ENCODE measurements at places on chromosomes 1 and 21. TPM values are rescaled to one million over a fixed set of nuclear protein-coding genes. Genes with fewer than 3 reads are reported as not detected.

DNA sequence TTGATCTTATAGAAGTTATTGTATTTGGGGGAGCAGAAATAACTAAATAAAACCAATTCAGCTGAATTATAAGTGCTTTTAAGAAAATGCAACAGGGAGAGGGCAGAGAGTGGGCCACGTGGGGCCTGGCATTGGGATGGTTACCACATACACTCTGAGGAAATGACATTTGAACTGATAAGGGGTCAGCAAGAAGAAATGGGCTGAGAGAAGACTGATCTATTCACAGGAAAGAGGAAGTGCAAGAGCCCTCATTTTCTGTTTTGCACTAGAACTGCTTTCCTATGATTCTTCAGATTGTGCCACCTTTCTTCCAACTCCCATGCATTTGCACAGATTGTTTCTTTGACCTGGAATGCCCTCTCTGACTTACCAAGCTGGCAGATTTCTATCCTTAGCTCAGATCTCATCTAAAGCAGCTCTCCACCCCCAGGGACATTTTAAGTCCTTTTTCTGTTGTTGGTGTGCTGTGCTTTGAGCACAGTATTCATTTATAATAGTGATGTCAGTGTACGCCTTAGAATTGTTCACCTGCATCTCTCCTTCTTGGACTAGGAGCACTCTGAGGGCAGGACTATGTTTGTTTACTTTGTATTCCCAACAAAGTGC lies 115.9 kb downstream of the FGGY start:
- no peak for DNase-seq
- no peak overlapping the region for H3K27ac ChIP-seq
- no peak overlapping the region for H3K4me3 ChIP-seq

- H3K36me3 ChIP-seq, result no peaks in the 10 kb centered on the region
- H3K4me1 ChIP-seq, result peaks cover 9% of the 10 kb centered on the region
- H3K27ac ChIP-seq, result no peak overlapping the region
- H3K4me3 ChIP-seq, result no peak overlapping the region
These were observed 19.9 kb upstream of the UBE2U start for GRCh38 chr1:64183395-64184002.

DNA sequence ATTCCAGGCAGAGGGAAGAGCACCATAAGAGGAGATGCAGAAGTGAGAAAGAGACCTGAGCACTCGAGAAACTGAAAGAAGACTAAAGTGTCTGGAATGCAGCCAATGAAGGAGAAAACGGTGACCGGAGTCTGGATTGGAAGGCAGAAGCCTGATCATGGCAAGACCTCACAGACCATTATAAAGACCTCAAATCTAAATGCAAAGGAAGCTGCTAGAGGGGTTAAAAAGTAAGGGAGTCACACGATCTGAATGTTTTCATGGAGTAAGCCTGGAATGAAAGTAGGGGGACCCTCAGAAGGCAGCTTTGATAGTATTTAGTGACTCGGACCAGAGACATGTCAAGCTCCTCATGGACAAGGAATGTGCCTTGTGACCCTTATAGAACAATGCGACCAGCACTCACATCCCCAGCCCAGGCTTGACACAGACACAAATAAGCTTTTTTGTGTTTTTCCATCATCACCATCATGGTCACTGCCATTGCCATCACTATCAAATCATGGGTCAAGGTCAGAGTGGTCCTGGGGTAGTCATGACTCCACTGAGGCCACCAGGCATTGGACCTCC lies 183.6 kb downstream of the SEC16B start:
- H3K4me3 ChIP-seq, result no peak overlapping the region
- H3K4me1 ChIP-seq, result no peaks in the 10 kb centered on the region
- H3K36me3 ChIP-seq, result no peaks in the 10 kb centered on the region
- no peak overlapping the region for H3K27ac ChIP-seq
- no peak for DNase-seq

DNA sequence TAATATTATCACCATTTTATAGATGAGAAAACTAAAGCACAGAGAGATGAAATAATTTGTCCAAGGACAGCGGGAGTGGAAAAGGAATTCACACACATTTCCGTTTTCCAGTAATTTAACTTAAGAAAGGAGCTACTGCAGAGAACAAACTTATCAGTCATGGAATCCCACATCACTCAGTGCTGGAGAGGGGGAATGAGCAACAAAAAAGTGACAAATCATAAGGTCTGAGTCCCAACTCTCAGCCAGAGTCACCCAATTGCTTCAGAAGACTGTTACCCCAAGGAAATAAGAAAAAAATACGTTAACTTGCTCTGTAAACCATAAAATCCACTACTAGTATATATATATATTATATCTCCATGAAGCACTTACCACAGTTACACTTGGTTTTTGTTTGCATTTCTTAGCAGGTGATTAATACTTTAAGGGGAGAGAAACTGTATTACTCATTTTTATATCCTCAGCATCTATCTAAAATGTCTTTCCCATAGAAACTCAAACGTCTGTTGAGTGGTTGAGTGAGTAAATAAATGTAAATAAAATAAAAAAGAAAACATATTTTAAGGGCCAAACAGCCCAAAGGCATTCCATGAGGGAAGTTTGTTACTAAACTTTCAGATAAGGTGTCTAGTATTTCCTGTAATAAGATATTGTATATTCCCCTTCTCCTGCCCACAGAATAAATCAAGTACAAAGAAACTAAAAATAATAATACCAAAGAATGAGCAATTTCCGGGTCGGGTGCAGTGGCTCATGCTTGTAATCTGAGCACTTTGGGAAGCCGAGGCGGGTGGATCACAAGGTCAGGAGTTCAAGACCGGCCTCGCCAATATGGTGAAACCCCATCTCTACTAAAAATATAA lies 76.8 kb downstream of the SLC45A1 start:
- H3K27me3 ChIP-seq, result no peaks in the 10 kb centered on the region
- peaks cover 53% of the 10 kb centered on the region for H3K4me1 ChIP-seq
- no peak for DNase-seq
- no peak overlapping the region for H3K4me3 ChIP-seq

The CCDC27 gene
- not detected for total RNA-seq

The LIN28A gene
- total RNA-seq, result 0.15 TPM

The ITLN2 gene
- total RNA-seq, result not detected

Data from A673 (cell line).